IMR-90 (cell line): ENCODE measurements at places on chromosomes 7 and 10.
A peak's percentile ranks its signal among the peaks of the same experiment; 100 is the strongest.

DNA sequence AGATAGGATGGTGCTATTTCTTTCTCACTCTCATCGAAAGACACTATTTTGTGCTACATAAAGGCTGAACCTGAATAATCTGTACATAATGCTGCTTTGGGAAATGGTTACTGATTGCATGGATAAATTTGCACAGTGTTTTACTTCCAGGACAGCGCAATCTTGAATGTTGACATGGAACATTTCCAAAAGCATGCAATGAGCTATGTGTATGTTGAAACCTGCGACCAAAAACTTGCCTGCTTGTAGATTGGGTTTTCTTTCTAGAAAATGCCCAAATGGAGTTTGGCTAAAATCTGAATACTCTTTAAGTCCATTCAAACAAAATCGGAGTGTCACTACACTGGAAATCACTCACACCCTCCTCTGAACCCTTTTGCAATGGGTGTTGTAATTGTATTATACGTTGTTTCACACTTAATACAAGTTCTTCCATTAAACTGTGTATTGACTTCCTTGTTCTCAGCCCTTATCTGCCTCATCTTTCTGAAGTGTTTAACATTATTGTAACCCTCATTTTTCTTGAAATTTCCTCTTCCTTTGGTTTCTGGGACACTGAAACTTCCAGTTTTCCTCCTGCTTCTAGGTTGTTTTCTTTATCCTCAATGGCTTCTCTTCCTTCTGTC, 73.7 kb upstream of the CAPZA2 start:
- peak; percentile 58 for DNase-seq

- DNase-seq: no peak
Measured at GRCh38 chr10:124942317-124943169, 620 bp downstream of the ZRANB1 start.

- DNase-seq: no peak
Measured at GRCh38 chr7:74501298-74501697, 47.6 kb downstream of the GTF2IRD1 start.

- no peak for DNase-seq
Measured at GRCh38 chr10:96501985-96502384, 11.7 kb downstream of the TLL2 start.

GRCh38 chr10:91247360-91248111, 27.1 kb downstream of the PCGF5 start:
- peak; percentile 12 for DNase-seq

- DNase-seq: peak; percentile 43
Measured at GRCh38 chr7:94529516-94529915, 19.9 kb downstream of the CASD1 start.

- DNase-seq: peak; percentile 15
Measured at GRCh38 chr7:5750031-5750653, 31.3 kb downstream of the RNF216 start.

- DNase-seq: no peak
Measured at GRCh38 chr7:727104-727805, at the start of gene PRKAR1B. Gene PRKAR1B, minus strand, starts transcription at chr7:727281. Its CDS starts 15,776 bp downstream, at chr7:711505.

DNA sequence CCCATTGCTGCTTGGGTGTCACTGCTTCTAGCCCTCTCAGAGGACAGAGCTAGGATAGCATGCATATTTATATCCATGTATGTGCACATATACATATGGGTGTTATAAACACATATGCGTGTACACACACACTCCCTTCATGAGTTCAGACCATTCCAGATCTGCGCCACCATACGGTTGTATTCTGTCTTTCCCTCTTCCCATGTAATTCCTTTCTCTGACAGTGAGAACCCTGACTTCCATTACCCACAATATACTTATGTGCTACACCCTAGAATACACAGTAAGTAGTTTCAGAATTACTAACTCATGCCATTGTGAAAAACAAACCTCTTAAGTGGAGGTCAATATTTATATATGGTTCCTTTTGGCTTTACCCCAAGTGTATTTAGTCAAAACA, 116.6 kb upstream of the SAMD8 start:
- DNase-seq: no peak

- DNase-seq: no peak
Measured at GRCh38 chr10:126917375-126917774, 12.1 kb downstream of the DOCK1 start.

- DNase-seq: no peak
Measured at GRCh38 chr7:49341849-49342248, 417.5 kb downstream of the CDC14C start.
